DMS79 treated with DMSO at 0.1 percent for 48 hours (cell line): ENCODE measurements at places on chromosomes 4 and X.
A peak's percentile ranks its signal among the peaks of the same experiment; 100 is the strongest.

- no peak for DNase-seq
Observed at GRCh38 chr4:156084373-156084772, 130.7 kb upstream of the CTSO start.

DNA sequence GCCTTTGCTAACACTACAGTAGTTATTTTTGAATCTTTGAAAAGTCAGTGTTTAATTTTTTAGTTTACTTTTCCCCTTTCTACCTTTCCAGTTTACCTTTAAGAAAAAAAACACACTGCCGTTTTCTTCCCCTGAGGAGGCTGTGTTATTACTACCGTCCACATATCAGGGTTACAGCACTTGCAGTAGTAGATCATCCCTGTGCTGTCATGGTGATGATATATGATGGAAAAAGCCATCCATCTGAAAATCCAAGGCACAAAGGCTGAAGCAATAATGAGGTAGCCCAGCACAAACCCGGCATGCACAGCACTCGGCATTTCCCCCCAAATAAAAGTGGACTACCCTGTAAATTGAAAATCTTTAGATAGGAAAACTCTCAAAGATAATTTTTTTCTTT lies 258.7 kb downstream of the CXXC4 start:
- no peak for DNase-seq

GRCh38 chrX:45850775-45851433 lies 650.2 kb upstream of the DIPK2B start:
- peak; percentile 20 for DNase-seq

DNA sequence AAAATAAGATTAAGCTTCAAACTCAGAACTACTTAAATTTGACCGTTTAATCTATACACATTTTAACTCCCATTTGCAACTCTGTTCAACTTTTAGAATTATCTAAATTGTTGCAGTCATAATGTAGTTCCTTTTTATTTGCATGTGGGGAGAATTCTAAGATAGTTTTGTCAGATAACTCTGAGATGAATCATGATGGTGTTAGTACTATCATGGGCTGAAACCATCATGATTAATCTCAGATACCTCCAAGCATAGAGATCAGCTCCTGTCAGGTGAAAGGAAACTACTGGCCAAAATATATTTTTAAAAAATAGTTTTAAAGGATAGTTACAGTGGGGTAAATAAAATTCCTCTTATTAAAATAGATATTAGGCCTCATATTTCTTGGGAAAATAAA lies 39.0 kb downstream of the FBXO8 start:
- DNase-seq, result no peak

- DNase-seq, result no peak
Observed at GRCh38 chr4:48340276-48340964, 909 bp upstream of the SLAIN2 start.

GRCh38 chr4:110271986-110272385 lies 73.6 kb upstream of the ELOVL6 start:
- DNase-seq, result no peak

- DNase-seq, result no peak
Observed at GRCh38 chr4:172850838-172851237, 317.8 kb upstream of the GALNT7 start.

DNA sequence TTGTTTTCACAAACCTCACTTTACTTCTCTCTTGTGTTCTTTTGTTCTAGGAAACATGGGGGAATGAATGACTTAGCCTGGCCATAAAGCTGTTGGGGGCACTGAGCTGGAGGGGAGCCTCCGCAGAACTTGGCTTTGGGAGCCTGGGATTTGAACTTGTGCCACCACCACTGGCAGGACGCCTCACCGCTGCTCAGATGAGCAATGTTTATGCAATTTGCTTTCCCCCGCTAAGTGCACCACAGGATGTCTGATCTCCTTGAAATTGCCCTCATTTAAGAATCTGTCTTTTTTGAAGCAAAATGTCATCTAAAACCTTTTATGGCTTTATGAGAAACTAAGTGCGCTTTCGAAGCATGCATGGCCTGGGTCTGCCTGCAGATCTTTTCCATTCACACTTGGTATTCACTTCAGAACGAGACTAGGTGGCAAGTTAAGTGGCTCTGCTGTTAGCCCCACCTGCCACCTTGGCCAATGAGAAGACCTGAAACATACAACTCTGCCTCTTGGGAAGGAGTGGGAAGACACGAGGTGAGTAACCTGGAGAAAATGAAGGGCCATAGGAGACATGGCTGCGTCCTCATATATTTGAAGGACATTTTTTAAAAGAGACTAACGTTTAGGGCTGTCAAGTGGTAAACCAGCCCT lies 119.3 kb downstream of the LDB2 start:
- DNase-seq, result no peak

- DNase-seq, result no peak
Observed at GRCh38 chr4:154454710-154455109, 36.9 kb downstream of the DCHS2 start.

GRCh38 chr4:68373513-68373912 lies 23.6 kb upstream of the YTHDC1 start:
- DNase-seq, result no peak

GRCh38 chr4:185651137-185651677 lies 115.9 kb upstream of the PDLIM3 start:
- no peak for DNase-seq

DNA sequence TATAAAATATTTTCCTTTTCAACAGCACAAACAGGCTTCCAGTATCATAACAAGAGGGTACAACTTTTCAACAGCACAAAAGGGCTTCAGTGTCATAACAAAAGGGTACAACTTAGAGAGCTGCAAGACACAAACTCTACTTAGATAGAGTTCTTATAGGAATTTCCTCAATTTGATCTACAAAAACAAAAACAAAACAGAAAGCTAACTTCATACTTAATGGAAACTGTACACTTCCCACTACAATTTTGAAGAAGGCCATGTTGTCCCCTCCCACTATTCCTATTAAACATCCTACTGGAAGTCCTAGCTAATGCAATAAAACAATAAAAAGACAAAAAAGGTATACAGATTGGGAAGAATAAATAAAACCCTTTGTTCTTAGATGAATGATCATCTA lies 96.7 kb downstream of the CENPC start:
- DNase-seq, result no peak

GRCh38 chr4:41939016-41939626 lies 3.9 kb downstream of the TMEM33 start:
- DNase-seq, result no peak

DNA sequence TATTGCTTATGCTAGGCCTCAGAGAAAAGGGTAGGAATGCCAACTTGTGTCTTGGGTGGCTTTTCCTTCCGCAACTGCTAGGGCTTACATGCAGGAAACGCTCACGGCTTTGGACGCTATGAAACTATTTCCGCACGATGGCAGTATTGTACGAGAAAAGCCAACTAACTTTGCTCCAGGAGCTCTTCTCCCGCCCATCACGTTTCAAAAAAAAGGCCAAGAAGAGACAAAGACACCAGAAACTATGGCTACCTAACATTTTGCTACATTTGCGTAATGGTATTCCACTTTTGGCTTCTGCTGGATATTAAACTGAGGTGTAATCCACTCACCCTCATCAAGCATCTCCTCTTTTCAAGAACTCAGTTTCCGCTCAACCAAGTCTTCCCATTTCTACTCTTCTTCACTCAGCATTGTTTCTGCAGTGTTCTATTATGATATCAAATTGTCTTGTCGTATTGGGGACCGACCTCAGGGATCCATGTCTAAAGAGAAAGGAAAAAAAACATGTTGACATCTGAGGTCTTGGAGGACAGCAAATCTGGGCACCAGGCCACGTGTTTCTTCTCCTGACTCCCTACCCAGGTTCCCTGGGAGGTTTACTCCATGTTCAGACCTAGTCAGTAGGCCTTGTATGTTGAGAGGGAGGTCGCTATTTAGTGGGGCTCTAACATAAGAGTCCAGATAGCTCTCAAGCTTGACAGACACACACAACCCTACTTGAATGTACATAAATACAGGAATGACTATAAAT lies 239.4 kb upstream of the STK26 start:
- DNase-seq, result no peak

DNA sequence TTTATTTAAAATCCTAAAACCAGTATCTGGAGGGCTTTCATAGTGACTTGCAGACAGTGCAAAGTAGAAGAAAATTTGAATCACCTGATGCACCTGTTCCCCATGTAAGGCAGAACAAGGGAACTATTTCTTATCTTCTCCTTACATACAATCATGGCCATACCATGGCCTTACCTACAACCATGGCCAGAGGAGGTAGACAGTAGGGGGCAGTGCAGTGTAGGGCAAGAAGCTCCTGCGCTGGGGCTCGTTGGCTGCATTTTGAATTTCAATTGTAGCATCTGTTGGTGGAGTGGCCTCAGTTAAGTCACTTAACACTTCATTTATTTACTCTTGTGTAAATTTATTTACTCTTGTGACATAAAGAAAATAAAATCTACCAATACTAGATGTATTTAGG lies 33.0 kb downstream of the GALNTL6 start:
- DNase-seq, result no peak

DNA sequence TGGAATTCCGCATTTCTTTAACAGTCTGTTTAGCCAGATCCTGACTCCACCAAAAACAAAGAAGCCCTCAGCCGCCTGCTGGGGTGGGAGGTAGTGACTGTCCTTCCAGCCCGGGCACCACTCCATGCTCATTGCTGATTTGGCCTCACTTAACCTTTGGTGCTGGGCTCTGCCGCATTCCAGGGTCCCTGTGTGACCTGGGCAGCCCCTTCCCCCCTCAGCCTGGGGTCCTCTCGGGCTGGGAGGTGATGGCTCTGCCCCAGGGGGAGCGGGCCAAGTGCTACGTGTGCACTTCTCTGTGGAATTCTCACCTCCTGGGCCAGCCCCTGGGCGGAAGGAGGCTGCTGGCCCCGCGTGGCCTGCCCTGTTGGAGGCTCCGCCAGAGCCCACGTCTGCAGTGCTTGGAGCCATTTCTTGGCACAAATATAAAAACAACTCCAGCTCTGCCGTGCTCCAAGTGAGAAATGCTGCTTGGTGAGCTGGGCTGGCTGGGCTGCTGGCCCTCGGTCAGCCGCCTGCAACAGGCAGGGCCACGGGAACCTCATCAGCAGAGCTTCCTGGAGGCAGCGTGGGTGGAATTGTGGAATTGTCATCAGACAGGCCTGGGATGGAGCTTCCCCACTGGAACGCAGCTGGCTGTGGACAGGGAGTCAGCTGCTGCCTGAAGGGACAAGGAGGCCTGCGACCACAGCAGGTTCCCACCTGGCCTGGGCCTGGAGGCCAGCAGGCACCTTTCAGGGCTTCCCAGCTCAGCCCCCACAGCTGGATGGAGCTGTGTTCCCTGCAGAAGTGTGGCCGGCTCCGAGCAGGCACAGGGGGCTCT lies 66.0 kb downstream of the TRMT44 start:
- no peak for DNase-seq
